ENCODE measurements at places on chromosomes 4 and X.

- no peak for DNase-seq
These were observed 162.9 kb upstream of the SPIN4 start for GRCh38 chrX:63513825-63514568.

DNA sequence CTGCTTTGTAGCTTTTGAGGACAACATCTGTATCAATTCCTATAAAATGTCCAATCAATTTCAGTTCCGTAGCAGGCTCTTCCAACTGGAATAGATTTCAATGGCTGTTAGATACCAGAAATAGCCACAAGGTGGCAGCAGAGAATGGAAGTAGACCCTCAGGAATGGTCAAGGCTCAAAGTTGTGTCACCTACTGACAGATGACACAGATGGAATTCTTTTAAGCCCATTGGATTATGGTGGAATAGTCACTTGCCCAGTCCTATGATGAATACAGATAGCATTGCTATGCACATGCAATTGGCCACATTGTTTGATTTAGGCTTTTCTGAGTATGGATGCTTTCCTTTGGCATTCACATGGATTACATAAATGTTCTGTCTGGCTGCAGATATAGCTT lies 130.4 kb upstream of the RADX start:
- DNase-seq, result peak; percentile 33

DNA sequence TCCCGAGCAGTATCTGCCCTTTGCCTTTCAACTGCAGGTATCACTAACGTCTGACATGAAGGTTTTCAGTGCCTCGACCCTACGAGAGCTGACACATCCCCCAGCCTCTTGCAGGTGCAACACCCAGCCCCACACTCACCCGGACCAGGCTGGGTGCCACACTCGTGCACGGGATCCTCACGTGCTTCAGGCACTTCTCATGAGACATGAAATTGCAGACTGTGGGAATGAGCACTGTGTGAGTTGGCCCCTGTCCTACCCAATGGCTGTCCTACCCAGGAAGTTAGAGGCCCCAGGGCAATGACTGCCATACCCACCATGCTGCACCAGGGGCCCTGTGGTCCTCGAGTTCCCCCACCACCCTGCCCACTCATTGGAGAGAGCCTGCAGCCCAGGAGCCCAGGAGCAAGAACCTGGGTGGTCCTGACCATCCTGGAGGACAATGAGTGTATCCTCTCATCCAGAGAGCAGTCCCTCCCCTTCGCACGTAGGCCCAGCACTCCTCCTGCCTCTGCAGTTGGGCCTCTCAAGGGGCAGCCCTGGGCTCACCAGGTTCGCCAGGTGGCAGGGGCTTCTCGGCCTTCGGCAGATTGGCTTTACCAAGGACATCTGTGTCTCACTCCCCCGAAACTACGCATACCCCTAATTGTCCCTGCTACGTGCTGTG lies 2.4 kb downstream of the DGKQ start:
- DNase-seq, result no peak

GRCh38 chrX:119900976-119901375 lies 5.3 kb downstream of the AKAP14 start:
- DNase-seq, result no peak

All from omental fat pad (tissue), 4 donors.